H9 (cell line): ENCODE measurements at places on chromosomes 12 and 14. TPM values are rescaled to one million over a fixed set of nuclear protein-coding genes. Genes with fewer than 3 reads are reported as not detected.
A peak's percentile ranks its signal among the peaks of the same experiment; 100 is the strongest.

The PRR4 gene
- 1.9 and 4.3 TPM in 2 replicates for total RNA-seq

The TAS2R19 gene
- total RNA-seq, result 1.7 and 2.6 TPM in 2 replicates

The NDRG2 gene
- total RNA-seq, result 18.1 and 20.6 TPM in 2 replicates

The IL31 gene
- total RNA-seq, result not detected in 2 replicates

The OR6S1 gene
- not detected in 2 replicates for total RNA-seq

The RNASE3 gene
- total RNA-seq, result not detected in 2 replicates

The MIP gene
- 0.17 TPM in 1 of 2 replicates, not detected in the other for total RNA-seq

DNA sequence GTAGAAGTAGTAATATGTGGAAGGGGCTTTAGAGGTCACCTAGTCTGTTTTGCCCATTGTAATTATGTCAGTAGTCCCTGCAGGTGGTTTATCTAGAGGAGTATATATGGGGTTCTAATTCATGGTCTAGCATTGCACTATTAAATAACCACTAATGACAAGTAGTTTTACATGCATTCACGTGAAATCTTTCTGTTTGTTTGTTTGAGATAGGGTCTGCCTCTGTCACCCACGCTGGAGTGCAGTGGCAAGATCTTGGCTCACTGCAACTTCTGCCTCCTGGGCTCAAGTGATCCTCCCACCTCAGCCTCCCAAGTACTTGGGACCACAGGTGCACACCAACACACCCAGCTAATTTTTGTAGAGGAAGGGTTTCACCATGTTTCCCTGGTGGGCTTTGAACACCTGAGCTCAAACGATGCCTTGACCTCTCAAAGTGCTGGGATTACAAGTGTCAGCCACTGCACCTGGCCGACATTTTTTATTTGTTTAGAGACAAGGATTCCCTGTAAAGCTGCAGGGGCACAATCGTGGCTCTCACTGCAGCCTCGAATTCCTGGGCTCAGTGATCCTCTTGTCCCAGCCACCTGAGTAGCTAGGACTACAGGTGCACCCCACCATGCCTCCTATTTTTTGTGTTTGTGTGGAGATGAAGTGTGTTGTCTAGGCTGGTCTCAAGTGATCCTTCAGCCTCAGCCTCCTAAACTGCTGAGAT, 12.0 kb upstream of the PSEN1 start:
- H3K36me3 ChIP-seq, result peaks cover 25% of the 10 kb centered on the region; the same call in 2 of the 3 replicates
- no peaks in the 10 kb centered on the region for H3K4me1 ChIP-seq
- no peak overlapping the region for H3K4me3 ChIP-seq
- H3K27me3 ChIP-seq, result no peaks in the 10 kb centered on the region
- DNase-seq, result peak; percentile 44

DNA sequence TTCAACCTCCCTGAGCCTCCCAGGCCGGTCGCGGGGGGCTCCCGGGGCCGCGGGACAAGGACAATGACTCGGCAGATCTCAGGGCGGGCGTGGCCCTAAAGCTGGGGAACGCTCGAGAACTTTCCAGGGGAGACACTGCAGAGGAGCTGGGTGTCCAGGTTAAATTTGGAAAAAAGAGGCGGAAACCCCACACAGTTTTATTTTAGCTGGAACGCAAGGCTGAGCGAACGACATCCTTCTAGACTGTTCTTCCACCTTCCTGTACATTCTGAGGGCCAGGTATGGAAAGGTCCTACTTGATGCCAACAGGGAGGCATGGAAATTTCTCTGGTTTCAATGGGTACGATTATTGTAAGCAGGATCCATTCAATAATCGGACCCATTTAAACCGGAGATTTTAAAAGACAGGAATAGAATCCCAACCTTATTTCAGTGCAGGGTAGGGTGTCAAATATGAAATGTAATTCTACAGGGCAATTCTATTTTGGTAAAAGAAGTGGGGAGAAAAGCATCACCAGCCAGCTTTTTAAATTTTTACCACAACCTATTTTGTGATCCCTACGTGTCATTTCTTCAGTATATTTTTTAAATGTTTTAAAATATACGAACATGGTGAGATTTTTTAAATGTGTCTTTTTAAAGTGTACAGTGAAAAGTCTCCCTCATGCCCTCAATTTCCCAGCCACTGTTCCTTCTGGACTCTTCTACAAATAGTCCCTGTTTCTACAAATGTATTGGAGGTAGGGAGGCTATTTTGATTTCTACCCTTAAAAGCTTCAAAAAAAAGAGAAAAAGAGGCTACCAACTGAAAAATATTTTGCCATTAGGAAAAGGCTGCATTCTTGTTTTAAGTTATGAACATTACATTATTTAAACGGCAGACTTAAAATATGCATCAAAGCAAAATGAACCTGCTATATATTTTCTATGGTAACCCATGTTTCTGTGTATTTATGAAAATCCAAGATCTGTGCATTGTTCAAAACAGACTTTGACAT, 1.1 kb upstream of the UBC start:
- H3K4me3 ChIP-seq, result peak overlapping the region; percentile 100
- peaks cover 32% of the 10 kb centered on the region for H3K36me3 ChIP-seq
- peaks cover 8% of the 10 kb centered on the region; the same call in 1 of the 2 replicates for H3K4me1 ChIP-seq
- peak; percentile 72 for DNase-seq
- H3K27ac ChIP-seq, result no peak overlapping the region

DNA sequence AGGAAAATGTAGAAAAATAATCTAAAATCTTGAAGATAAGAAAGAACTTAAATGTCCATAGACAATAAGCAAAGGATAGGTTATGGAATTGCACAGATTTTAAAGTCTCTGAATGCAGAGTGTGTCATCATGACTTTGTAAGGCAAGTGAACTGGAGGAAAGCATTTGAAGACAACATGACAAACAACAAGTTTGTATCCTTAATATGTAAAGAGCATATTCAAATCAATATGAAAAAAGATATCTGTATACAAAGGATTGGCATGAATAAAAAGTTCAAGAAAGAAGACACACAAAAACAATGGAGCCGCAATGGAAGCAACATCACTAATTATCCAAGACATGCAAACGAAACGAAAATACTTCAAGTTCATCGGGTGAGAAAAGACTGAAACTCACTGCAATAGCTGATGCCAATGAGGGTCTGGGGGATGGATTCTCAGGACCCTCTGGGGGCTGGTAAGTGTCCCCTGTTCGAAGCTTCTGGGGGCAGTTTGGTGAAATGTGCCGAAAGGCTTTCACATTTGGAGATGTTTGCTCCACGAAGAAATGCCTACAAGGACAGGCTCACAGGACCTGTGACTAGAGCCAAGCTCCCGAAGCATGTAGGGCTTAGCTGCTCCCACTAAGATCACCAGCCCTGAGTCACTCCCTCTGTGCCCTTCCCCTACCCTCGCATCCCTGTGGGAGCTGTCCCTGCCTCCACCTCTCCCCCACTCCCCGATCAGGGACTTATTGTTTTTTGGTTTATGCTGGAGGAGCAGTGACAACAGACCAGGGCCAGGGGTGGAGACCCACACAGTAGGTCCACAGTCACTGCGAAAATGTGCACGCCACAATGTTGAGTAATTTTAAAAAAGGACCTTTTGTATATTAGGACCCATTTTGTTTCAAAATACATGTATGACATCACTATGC, 345.7 kb upstream of the SFSWAP start:
- peaks cover 5% of the 10 kb centered on the region; the same call in 1 of the 2 replicates for H3K4me1 ChIP-seq
- no peaks in the 10 kb centered on the region for H3K27me3 ChIP-seq
- DNase-seq, result peak; percentile 15
- H3K27ac ChIP-seq, result no peak overlapping the region

- no peaks in the 10 kb centered on the region for H3K27me3 ChIP-seq
- DNase-seq, result no peak
Observed at GRCh38 chr12:38691164-38691563, 214.2 kb downstream of the CPNE8 start.

DNA sequence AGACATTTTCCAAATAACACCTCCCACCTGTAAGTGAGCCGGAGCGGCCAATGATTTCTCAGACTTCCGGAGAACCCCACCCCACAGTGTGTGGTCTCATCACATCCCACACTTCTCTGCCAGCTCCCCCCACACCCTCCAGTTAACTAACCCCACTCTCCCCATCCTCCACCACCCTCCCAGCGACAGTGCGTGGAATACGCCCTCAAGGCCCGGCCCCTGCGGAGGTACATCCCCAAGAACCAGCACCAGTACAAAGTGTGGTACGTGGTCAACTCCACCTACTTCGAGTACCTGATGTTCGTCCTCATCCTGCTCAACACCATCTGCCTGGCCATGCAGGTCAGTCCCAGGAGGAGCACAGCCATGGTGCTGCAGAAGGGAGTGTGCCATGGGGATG, 184.4 kb upstream of the FKBP4 start:
- H3K4me1 ChIP-seq, result no peaks in the 10 kb centered on the region
- peaks cover 2% of the 10 kb centered on the region; the same call in 1 of the 3 replicates for H3K36me3 ChIP-seq
- H3K4me3 ChIP-seq, result no peak overlapping the region
- no peaks in the 10 kb centered on the region for H3K27me3 ChIP-seq

DNA sequence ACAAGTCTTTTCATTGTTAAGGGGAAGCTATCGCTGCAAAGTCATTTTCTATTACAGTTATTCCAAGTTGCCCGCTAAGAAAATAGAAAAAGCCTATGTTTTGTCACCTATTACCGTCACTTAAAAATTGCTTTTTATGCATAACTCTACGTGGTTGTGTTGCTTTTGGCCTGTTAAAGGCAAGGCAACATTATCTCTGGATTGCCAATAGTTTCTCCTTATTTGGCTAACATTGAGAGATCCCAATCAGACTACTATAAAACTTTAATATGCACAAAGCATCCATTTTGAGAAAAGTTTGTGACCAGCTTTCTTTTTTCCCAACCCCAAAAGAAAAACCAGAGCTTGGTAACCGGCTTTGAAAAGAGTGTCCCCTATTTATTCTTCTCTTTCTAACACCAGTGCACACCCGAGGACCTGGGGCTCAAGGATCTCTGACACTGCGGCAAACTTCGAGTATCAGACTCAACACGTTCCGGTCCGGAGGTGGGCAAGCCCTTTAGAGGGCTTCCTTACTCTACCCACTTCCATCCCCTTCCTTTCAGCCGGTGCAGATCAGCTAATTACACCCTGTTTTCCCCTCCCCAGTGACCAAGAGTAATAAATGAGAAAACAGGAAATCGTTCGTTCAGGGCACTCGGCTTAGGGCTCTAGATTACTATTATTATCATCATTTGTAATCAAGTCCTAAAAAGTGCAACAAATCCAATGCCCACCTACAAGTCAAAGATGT, 1.2 kb downstream of the PPP1R12A start:
- peak overlapping the region; percentile 8 for H3K27ac ChIP-seq
- no peaks in the 10 kb centered on the region; the same call in 1 of the 2 replicates for H3K4me1 ChIP-seq
- 0 out of 2 replicates have a peak, but pooled peaks cover 3% of the 10 kb centered on the region for H3K36me3 ChIP-seq
- peak overlapping the region; percentile 100 for H3K4me3 ChIP-seq
- no peak for DNase-seq
- no peaks in the 10 kb centered on the region for H3K27me3 ChIP-seq

DNA sequence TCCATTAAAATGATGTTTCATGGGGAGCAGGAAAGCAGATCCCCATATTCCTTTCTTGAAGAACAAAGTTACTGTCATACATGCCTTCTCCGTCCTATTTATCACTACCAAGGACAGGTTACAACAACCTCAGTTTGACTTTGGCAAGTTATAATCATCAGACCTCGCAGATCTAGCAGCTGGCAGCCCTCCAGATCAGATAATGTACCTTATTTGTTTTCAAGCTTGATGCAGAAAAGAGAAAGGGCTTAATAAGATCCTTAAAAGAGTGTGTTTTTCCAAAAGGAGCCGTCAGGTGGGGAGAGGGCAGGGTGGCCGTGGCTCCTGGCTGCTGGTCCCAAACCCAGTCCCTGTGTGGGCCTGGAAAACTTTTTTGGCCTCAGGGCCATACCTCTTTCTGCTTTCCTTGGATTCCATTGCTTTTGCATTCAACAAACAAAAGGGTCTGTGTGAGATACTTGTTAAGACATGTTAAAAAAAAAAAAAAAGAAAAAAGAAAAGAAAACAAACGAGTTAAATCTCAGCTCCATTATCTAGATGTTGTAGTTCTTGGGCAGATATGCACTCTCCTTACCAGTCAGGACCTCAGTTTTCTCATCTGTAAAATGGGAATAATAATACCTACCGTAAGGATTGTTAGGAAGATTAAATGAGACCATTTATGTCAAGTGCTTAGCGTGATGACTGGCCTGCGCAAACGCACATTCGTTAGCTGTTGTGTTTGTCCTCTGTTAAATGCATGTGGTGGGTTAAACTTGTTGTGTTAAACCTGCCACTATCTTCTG, 64.6 kb downstream of the B4GALNT3 start:
- no peak for DNase-seq
- no peak overlapping the region for H3K27ac ChIP-seq
- H3K27me3 ChIP-seq, result no peaks in the 10 kb centered on the region
- H3K36me3 ChIP-seq, result peaks cover 6% of the 10 kb centered on the region; the same call in 2 of the 3 replicates
- H3K4me3 ChIP-seq, result no peak overlapping the region

DNA sequence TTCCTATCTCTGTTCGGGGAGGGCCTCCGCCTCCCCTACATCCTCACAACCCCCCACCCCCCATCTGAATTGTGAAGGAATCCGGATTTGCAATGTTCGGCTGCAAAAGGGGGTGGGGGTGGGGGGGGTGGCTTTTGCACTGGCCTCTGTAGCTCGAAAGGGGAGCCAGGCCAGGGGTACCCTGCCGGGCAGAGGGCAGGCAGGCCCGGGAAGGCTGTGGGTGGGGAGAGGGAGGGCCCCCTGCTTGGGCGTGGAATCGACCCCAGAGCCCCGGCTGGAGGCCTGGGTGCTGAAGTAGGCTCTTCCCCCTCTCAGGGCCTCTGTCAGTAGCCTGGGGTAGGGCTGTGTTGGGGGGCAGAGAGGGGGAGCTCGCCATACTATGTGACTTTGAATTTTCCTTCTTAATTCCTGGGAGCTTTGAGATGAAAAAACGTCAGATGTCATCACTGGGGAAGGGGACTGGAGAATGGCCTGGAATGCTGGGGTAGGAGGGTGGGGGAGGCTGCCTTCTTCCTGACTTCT, 1.1 kb downstream of the LRP1 start:
- H3K4me1 ChIP-seq, result peaks cover 29% of the 10 kb centered on the region
- peak; percentile 60 for DNase-seq
- no peak overlapping the region for H3K27ac ChIP-seq
- H3K36me3 ChIP-seq, result peaks cover 3% of the 10 kb centered on the region; the same call in 2 of the 3 replicates
- H3K27me3 ChIP-seq, result no peaks in the 10 kb centered on the region
- H3K4me3 ChIP-seq, result peak overlapping the region; percentile 86

GRCh38 chr12:56161690-56162351, 3.7 kb downstream of the MYL6 start:
- peaks cover 77% of the 10 kb centered on the region for H3K36me3 ChIP-seq
- peak overlapping the region; percentile 10 for H3K27ac ChIP-seq
- DNase-seq, result no peak

DNA sequence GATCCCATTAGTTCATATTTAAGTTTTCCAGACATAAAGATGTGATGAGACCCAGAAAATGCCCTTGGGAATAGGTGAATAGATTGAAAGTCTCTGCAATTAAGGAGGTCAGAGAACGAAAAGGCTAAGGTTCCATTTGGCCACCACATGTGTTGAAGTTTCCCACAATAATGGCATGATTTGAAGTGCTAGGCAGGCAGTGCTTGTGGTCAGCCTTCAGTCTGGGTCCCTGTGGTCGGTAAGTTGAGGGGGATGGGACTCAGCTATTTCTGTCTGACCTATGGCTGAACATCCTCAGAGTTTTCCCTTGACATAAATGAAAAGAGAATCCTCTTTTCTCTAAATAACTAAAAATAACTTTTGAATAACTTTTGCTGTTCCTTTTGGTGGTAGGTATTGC, 92.4 kb downstream of the PELI2 start:
- H3K36me3 ChIP-seq, result no peaks in the 10 kb centered on the region
- H3K27ac ChIP-seq, result no peak overlapping the region
- H3K4me3 ChIP-seq, result no peak overlapping the region
- H3K27me3 ChIP-seq, result no peaks in the 10 kb centered on the region
- DNase-seq, result no peak
